ENCODE measurements at places on chromosomes 1 and 21.

DNA sequence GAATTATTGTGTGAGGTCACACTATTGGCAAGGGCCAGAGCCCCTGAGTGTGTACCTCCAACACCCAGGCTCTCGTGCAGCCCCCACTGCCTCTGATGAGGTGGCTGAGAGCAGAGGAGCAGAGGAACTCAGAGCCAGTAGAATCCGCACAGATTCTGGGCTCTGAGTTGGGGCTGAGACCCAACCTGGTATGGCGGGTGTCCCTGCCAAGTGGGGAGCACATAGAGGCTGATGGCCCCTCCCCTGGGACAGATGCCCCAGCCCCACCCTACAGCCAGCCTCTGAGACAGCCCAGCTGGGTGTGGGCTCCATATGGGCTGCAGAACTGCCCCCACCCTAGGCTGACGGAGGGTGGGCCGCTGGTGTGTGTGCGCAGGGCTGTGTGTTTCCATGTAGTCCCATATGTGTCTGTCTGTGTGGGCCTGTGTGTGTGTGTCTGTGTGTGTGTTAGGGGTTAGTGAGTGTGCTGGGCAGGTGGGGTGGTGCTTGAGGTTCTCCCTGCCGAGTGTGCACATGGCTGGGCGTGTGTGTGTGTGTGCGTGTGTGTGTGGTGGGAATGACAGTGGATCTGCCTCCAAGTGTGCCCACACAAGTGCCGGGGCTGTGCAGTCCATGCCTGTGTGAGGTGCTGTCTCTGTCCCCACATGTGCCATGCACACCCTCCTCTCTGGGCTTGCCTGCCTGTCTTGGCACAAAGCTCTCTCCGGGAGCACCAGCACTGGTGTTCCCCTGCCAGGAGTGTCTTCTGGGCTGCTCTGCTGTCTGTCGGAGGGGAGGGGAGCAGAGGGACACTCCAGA lies 24.4 kb downstream of the FOXO6 start:
- DNase-seq: no peak

- DNase-seq: no peak
These were observed 32.1 kb downstream of the HSD17B7 start for GRCh38 chr1:162822391-162823200.

DNA sequence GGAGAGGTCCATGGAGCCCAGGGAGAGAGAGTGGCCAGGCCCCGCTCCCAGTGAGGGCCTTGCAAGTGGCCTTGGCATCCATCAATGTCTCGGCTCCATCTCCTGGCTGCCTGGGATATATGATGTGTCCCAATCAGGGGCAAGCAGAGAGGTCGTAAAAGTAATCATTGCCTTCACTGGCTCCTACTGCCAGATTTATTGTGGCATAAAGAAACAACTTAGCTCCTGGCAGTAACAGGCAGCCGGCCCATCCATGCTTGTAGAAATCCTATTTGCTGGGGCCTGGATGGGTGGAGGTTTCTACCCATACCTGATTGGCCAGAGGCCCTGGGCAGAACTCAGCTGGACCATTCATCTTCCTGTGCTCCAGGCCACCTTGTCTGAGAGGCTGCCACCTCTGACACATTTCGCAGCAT lies 272.6 kb downstream of the MATN1 start:
- no peak for DNase-seq

DNA sequence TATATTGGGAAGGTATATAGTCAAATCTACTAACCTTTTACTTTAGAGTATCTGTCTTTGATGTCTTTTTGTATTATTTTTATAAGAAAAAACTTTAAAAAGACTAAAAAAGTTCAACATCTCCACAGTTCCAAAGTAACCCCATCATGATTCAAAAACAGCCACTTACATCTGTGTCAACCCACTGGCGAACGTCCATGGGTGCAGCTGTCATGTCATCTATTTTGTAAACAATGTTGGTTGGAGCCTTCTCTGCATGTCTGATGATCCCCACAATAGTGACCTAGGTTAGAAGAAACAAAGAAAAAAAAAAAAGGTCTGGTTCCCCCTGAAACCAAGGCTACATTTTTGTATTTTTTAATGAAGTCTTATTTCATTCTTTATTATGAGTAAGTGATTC lies 28.0 kb upstream of the SMPDL3B start:
- DNase-seq: no peak
